ENCODE measurements at places on chromosomes 4 and X.

DNA sequence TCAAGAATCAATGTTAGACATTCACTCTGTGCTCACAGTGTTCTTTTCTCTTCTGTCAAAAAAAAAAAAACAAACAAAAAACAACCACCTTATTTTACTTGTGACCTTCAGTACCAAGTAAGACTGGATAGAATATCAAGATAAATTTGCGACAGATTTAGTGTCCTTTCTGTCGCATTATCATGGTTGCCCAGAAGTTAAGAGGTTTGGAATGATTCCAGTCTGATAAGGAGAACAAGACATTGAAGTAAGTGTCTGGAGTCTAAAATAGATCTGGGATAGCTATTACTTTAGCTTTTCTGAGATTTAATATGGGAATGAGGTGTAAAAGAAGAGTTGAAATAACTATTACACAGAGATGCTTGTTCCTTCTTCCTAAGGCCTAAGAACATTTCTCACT is 31.7 kb downstream of the SNCA start:
- DNase-seq, result no peak

DNA sequence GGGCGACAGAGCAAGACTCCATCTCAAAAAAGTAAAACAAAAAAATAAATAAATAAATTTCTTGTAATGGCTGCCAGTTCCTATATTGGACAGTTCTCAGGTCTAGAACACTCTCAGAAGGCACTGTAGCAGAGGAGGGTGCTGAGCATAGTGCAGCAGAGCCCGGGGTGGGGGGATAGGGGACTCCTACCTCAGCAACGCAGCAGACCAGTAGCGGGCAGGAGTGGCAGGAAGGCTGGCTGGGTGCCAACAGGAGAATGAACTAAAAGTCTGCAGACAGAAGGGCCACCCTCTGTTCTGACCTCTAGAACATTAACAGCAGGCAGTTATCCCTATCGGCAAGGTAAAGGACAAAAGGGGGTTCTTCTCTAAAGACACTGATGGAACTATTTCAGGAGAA is 20.2 kb downstream of the PDK3 start:
- no peak for DNase-seq

DNA sequence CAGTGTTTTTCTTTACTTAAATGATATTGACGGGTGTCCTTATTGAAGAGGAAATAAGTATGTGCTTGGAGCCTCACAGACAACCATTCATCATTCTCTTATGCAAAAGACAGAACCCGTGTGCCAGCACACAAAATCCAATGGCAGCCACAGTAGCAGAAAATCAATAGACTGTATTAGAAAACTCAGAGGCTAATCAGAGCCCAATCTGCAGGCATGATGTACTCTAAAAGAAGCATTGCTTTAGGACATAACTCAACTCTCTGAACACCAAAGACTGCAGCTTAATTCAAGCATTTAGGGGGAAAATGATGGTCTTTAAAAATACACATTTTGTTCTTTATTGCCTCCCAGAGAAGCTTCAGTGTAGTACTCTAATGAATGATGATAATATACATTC is 476.9 kb downstream of the PDHA2 start:
- DNase-seq, result no peak

DNA sequence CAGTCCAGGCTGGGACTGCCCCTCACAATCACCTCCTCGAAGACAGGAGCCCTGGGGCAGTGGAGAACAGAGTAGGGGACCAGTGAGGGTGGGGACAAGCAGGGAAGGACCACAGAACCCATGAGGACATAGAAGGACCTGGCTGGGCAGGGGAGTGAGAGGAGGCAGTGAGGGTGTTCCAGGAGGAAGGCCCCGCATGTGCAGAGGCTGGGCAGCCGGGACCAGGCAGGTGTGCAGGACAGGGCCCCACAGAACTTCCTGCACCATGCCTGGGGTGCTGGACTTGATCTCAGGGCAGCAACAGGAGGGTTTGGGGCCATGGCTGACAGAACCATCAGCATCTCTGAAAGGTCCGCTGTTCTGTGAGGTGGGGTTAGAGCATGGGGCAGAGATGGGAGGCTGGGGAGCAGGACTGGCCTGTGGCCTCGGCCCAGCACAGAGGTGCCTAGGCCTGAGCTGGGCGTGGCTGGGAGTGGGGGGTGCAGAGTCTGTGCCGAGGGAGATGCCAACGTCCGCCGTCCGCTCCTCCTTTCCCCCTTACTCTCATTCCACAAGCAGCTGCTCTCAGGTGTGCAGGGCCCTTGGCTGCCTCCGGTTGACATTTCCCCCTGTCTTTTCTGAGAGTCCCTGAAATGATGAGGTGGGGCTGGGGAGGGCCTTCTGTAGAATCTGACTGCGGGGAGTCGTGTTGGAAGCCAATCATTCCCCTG is 40.8 kb downstream of the EVC start:
- DNase-seq, result no peak

- DNase-seq, result no peak
Observed at GRCh38 chrX:39176105-39176504, 374.8 kb downstream of the MID1IP1 start.

- no peak for DNase-seq
Observed at GRCh38 chrX:110804446-110804845, 8.8 kb upstream of the CHRDL1 start.

DNA sequence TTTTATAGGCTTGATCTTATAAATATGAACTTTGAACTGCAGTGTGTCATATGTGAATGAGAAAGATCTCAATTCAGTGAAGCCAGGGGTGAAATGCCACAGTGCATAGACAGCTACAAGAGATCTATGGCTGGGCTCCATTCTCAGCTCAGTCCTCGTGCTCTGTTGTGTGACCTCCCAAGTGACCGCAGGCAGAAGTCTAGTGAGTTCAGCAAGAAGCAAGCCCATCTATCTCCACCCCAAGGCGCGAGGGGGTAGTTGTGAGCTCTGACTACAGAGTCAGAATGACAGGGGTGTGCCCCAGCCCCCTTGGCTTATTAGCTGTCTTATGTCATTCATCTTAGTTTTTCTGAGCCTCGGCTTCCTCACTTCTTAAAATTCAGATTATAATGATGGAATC is 378.3 kb downstream of the FBXW7 start:
- DNase-seq, result no peak

DNA sequence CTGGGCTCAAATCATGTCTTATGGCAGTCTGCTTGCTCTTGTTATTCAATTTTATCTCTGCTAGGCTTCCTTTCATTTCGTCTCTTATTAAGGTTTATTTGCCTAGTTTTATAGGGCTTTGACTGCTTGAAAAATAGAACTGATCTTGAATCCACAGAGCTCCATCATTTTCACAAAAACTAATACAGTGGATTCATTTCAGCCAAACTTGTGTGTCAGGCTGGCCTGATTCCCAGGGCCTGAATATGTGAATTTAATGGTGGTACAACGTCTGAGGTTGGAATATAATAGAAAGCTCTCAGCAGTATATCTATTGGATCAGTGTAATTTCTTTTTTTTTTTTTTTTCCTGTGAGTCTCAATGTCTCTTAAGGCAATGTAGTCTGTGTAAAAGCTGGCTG is 123.3 kb downstream of the POU4F2 start:
- no peak for DNase-seq

GRCh38 chr4:156999175-156999517 is 27.5 kb upstream of the PDGFC start:
- peak; percentile 85 for DNase-seq

GRCh38 chrX:135498236-135498635 is 22.2 kb upstream of the INTS6L start:
- no peak for DNase-seq

GRCh38 chrX:140733766-140734342 is 24.3 kb downstream of the LINC00632 start:
- DNase-seq, result peak; percentile 47

DNA sequence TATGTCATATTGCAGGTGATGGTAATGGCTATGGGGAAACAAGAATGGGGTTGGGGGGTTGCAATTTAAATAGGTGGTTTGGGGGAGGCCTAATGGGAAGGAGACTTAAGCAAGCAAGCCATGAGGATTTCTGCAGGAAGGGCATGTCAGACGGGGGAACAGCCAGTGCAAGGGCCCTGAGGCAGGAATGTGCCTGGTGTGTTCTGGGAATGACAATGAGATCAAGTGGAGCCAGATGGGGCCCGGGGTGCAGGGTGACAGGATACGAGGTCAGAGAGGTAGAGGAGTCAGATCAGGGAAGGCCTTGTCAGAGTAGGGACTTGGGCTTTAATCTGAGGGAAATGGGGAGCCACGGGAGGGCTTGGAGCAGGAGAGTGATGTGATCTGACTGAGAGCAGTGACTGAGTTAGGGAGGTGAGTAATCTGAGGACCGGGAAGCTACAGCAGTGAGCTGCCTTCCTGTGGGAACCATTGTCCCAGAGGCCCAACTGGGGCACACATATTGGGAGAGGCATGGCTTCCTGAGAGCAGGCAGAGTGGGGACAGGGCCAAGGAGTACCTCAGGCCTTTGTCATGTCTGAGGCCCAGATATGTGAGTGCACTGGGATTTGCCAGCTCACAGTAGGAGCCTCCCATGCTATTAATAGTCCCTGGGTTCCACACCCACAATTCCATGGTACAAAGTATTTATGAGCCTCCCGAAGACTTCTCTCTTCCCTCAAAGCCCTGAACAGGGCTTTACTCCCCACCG is 139.8 kb downstream of the BCOR start:
- no peak for DNase-seq

- no peak for DNase-seq
Observed at GRCh38 chr4:134337574-134337973, 136.0 kb upstream of the PABPC4L start.

DNA sequence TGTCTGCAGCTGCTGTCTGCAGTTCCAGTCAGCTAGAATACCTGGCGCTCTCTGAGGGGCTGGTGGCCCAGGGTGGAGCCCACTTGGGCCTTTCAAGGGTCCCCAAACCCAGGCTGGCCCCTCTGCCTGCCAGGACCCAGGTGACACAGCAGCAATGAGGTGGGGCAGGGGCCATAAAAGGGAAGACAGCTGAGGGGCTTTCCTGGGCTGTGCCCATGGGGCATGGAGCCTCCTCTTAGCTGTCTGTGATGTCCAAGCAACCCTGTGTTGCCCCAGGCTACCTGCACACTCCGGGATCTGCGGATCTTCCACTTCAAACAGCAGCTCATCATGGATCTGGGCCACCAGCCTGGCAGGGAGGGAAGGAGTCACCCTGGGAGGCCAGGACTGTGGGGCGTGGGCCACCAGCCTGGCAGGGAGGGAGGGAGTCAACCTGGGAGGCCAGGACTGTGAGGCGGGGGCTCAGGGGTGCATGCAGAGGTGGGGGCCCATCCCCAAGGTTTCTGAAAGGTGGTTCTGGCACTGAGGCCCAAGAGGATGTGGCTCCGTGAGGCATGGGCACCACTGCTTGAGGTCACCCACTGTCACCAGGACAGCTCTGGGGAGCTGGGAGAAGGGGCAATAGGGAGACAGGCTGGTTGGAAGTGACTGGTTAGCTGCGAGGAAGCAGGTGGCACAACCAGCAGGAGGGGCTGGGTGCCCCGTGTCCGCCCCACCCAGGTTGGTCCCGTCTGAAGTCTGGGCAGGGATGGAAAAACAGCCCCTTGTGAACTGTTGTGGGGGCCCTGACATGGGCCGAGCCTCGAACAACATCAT is 16.3 kb downstream of the NAT8L start:
- DNase-seq, result no peak

DNA sequence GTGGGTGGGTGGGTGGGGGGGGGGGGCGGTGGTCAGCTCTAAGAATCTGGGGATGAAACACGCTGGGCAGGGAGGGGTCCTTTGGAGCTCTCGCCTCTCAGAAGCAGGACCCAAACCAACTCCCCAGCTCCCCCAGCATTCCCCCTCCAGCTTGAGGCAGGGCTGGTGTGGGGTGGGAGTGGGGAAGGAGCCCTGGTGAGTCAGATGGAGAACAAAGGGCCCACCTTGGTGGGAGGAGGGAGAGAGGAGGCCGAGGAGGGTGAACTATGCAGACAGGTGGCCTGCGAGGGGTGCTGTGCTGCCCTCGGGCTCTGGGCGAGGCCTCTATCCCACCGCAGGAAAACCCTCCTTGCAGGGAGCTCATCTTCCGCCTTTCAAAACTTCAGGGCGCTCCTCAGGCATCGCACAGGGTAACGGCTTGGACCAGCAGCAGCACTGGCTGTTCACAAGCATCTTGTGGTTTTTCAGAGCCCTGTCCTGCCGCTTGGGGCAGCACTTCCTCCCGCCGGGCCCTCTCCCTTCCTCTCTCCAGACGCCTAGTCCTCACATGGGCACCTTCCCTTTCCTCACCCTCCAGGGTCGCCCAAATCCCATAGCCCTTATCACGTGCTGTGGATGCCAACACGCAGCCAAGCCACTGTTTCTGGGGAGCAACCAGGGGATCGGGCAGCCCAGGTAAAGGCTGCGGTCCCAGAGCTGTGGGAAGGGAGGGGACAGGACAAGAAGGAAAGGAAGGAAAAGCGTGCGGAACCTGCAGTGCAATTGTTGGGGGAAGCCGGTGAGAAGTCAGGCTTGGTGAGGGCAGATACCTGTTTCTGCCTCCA is 34.0 kb upstream of the GRPEL1 start:
- DNase-seq, result peak; percentile 93

GRCh38 chrX:150873616-150874015 is 24.9 kb downstream of the CD99L2 start:
- no peak for DNase-seq

DNA sequence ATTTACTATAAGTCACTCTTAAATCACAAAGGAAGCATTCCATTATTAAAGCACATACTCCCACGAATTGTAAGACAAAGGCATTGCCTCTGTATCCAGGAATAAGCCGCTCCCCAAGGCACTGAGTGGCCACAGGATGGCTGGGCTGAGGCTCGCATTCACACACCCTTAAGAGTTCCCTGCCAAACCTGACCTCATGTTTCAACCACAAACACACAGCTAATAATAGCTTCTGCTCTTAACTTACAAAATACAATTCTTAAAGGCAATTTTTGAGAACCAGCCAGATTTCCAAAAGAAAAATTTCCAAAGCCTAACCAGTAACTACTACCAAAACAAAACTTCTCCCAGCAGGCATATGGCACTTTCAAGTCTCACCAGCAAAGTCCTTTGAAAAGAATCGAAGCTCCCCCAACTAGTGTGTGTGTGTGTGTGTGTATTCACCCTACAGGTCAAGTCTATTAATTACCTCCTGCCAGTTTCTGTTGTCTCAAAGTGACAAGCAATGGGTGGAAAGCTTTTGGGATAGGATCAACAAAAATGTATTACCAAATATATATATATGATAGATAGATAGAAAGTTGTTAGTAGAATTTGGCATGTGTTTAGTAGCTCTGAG is 36.0 kb downstream of the ARHGAP6 start:
- DNase-seq, result no peak

DNA sequence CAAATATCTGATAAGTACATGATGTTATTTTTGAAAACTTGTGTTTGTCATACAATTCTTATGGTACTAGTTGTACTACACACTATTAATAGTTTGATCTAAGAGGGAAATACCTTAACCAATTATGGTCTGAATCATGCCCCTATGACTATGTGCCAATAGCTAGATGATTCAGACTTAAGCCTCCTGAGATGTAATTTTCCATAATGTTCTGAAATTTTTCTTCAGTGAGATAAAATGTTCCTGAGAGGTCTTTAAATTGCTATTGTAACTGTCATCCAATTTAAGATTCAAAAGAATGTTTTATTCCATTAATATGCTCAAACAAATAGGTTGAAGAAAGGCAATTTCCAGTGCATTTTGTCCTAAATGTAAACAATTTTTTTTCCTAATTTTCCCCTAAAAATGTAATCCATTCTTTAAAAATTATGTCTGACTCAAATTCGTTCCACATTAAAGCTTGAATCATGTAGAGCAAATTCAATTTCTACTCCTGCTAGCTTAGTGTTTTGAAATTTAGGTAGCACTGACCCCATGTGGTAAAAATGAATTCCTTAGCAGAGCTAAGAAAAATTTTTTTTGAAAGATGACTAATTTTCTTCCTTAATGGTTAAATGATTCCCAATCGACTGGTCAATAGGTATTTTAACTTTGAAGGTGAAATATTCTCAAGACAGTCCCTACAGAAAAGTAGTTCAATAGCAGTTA is 49.1 kb downstream of the APOOL start:
- DNase-seq, result no peak
